NAMALWA (cell line): ENCODE measurements at places on chromosomes 5 and 9.

DNA sequence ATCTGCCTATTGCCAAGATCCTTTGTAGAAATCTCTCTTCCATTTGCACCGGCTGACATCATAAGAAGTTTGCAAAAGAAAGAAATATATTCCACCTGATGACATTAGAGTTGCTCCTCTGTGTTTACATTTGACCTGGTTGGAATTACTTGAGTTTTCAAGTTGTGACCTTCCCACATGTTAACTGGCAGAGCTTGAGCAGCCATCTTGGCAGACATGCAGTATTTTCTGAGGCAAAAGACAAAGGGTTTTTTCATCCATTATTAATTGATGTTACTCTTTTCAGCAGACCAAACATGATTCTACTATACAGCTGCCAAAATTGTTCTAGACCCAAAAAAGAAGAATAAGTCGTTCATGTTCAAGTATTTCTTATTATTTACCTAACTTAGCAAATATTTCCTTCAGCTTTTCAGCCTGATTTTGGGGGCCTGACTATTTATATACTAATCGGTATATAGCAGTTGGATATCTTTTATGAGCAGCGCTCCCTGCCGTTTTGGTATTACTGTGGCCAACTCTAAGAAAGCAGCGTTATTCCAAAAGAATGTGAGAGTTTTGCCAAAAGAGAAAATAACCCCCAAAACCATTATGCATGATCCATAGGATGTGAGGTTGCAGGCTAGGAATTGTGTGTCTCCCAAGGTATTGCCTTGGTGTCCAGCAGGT lies 212.9 kb downstream of the PBX3 start:
- DNase-seq, result no peak

DNA sequence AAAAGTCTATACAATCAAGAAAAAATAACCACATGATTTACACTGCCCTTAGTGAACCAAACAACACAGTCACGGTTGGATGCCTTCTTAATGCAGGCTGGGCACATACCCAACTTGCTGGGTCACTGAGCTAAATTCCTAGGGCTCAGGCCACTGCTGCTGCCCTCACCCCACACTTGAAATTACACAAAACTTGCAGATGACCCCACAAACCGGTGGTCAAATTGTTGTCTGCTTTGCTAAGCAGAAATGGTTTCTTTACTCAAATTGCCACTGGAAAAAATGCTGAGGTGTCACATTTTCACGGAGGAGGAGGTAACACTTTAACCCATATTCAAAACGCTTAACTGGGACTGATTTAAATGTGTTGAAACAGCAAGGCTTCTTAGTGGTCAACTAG lies 62.4 kb downstream of the HMHB1 start:
- no peak for DNase-seq

DNA sequence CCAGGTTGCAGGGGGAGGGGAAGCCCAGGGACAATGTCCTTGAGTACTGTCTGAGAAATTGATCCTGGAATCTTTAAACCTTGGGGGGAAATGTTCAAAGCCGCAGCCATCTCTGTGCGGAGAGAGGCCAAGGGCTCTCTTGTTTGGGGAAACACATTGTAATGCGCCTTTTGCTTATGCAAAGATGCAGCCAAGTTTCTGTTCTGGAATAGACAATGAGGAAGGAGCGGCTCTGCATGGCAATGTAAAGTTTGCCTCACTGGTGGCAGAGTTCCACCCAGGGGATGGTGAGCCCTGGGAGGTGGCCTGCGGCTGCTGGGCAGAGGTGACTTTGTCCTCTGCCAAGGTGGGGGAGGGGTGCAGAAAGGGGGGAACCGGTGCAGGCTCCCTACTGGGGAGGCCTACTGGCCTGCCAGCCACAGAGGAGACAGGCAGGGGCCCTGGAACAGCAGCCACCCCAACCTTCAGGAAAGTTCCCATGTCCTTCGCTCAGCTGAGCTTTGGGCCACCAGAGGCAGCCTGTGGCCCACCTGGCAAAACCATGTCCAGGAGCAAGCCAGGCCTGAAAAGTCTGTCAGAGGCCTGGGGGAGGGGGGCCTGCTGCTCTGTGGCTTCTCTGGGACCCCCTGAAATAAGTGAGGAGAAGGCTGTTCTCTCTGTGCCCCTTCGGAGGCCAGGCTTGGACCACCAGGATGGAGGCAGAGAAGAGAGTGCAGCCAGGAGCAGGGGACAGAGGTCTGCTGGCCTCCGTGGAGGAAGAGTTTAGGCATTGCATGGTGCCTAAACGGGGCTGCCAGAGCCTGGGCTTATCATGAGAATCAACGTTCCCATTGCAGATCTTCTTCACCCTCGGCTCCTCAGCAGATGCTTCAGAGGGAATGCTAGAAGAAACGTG lies 127.8 kb downstream of the ZNF354C start:
- no peak for DNase-seq

DNA sequence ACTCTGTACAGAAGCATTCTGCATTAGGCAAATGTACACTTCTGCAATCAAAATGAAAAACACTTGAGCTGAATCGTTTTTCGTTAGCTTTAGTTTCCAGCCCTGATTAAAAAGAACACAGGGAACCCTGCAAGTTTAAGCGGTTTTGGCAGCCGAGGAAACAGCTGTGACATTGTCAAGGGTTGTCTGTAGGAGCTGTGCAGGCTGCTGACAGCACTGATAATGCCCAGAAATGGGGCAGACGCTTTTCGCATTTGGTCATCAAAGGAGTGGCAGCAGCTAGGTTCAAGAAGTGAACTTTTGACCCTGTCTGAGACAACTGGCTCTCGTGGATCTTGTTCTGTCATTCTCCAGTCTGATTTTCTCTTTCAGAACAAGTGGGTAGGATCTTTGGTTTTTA lies 165.6 kb upstream of the CCDC152 start:
- DNase-seq, result no peak
